ENCODE measurements at places on chromosomes 4 and X. TPM values are rescaled to one million over a fixed set of nuclear protein-coding genes. Genes with fewer than 3 reads are reported as not detected.

The TNIP3 gene
- 0.39 TPM for total RNA-seq

The ERAS gene
- total RNA-seq = 0.19 TPM

The PASD1 gene
- not detected for total RNA-seq

The CENPI gene
- 13.1 TPM for total RNA-seq

The ARMCX4 gene
- total RNA-seq = 0.34 TPM

The CACNA1F gene
- total RNA-seq = not detected

The TASL gene
- not detected for total RNA-seq

The SLC9B2 gene
- 9.8 TPM for total RNA-seq

Data from A549 treated with ZK216348 at 1 μM for 4 hours (cell line).